ENCODE measurements at places on chromosomes 2 and 18.

- DNase-seq = no peak
Observed at GRCh38 chr18:72091369-72091768, 452.8 kb downstream of the CBLN2 start.

GRCh38 chr2:153474407-153474806, 4.2 kb downstream of the RPRM start:
- DNase-seq = no peak

GRCh38 chr2:174593574-174594203, 3.9 kb downstream of the WIPF1 start:
- peak; percentile 57 for DNase-seq

DNA sequence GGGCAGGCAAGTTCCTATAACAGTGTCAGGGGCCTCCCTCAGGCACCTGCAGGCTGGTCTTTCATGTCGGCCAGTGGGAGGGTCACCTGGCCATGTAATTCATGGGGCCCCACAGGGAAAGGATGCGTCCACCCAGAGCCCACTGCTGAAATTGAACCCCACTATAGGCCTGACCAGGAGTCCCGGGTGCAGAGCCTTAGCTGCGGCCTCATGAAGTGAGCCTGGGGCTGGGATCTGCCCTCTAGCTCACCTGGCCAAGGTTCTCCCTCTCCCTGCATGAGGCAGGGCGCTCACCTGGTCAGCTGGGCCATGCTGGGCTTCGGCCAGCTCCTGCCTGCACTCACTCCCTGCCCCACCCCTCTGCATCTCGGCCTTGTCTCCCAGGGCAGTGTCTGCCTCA, 41.1 kb downstream of the C1QL2 start:
- DNase-seq = no peak

- no peak for DNase-seq
Observed at GRCh38 chr2:21500401-21500945, 376.7 kb downstream of the TDRD15 start.

- no peak for DNase-seq
Observed at GRCh38 chr2:26340831-26341230, 5.1 kb upstream of the SELENOI start.

DNA sequence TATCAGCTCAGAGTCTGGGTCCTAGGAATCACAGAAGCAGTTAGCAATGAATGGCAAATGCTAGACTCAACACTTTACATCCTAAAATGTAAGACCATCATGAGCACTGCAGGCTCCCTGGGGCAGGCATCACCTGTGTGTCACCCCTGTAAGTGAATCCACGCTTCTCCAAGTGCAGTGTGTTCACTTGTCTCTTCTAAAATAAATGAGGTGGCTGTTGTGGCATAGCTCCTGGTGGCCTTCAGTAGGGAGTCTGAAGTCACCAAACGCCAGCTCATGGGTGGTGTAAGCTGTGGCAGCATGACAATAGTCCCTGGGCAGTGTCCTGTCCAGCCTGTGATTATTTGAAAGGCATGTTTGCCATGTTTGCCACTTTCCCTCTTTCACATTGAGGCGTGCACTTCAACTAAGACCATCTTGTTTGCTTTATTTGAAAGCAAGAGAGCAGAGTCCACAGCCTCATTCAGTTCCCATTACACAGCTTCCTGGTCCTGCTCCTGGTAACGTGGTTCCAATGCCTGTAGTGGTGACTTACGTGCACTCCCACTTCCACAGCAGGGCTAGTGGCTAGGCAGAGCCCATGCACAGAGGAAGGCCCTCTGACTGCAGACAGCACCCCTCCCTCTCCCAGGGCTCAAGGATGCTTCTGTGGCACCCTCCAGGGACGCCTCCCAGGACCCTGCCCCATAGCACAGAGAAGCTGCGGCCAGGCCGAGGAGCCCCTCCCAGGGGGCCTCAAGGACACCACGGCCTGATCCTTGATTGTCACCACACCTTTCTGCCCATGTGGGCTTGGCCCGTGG, 24.3 kb downstream of the COA5 start:
- DNase-seq = no peak

GRCh38 chr2:190791976-190792575, 88.5 kb upstream of the GLS start:
- DNase-seq = no peak

DNA sequence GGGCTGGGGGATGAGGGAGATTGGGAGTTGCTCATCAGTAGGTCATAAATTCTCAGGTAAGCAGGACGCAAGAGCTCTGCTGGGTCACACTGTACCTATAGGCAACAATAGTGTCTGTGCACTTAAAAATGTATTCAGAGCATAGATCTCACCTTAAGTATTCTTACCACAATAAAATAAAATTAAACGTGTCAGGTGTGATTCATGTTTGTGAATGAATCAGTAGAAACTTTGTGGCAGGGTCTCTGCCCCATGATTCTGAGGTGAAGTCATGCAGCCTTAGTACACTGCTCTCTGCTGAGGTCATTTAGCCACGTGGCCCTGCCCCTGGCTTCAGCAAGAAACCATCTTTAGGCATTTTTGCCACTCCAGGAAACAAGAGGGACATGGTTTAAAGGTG, 253.8 kb downstream of the FBXO15 start:
- DNase-seq = no peak

DNA sequence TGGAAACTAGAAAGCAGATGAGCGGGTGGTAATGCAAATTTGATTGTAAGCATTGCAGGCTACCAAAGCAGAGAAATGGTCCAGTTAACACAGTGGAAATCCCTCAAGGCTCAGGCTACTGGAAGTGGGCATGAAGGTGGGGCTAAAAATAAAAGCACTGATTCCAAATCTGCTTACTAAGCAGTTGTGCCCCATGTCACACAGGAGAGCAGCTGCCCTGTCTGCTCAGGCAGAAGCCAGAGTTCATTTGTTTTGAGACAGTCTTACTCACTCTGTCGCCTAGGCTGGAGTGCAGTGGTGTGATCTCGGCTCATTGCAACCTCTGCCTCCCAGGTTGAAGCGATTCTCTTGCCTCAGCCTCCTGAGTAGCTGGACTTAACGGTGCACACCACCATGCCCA, 42.5 kb upstream of the TSPYL6 start:
- no peak for DNase-seq

- no peak for DNase-seq
Observed at GRCh38 chr2:146376511-146377064, 1468.2 kb upstream of the ACVR2A start.

- DNase-seq = no peak
Observed at GRCh38 chr18:65753520-65753919, 2.7 kb downstream of the CDH7 start.

GRCh38 chr2:239928391-239929350, 96.5 kb downstream of the NDUFA10 start:
- DNase-seq = no peak

DNA sequence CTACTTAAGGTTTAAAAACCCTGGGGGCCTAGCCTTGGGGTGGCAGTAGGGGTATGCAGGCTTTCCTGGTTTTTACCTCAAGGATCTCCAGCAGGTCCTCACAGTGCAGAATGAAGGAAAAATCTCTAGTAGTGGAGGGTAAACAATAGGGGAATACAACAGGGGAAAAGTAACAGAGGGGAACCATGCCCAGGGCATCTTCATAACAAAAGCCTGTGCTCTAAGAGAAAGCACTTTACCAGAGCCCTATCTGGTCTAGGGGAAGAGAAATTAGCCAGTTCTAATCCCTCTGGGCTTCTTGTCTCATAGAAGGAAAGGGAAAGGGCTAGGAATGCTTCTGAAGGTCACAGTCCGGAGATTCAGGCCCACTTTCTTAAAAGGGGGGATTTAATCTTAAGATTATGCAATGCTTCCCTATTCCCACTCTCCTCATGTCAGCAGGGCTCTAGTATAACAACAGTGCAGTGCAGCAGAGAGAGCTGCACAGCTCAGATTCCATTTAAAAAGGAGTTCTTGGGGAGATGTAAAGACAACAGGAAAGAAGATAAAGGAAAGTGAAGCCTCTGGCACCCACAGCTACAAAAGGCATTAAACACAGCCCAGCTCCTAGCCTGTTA, 149.0 kb upstream of the CYP1B1 start:
- no peak for DNase-seq

DNA sequence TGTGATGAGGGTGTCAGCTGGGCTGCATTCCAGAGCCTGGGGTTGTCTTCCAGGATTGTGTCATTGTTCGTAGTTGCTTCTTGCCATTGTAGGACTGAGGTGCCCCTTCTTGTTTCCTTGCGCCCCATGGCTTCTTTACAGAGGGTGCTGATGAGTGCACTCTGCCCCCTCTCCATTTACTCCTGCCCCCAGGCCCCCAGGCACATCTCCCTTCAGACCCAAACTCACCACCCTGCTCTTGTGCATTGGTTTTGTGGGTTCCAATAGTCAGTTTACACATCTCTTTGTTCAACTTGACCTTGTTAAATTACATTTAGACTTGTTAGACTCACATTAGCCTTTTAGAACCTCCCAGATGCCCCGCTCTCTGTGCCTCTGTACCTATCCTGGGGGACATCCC, 33.1 kb downstream of the HJURP start:
- no peak for DNase-seq

GRCh38 chr18:61086657-61087056, 246.6 kb upstream of the CDH20 start:
- DNase-seq = no peak

DNA sequence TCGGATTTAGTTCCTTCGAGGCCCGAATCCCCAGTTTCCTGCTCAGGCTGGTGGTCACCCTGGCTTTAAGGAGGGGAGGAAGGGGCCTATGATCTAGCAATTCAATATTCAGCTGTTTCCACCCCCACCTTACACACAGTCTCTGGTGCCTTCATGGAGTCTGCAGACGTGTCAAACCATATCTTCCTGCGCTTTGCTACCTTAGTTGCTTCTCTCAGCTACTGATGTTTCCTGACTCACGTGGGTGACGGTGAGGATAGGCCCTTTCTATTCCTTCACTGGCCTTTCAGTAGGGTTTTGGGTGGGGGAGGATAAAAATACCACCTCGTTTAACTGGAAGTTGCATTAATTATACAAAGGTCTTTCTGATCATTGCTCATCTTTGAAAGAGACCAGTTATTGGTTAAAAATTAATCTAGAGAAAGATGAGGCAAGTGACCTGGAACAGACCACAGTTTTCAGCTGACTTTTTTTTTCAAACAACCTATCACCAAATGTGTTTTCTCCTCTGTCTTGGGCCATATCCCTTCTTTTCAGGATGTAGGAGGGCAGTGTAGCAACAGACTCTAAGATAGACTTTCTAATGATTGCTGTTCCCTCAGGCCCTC, 49.7 kb downstream of the SH2D6 start:
- no peak for DNase-seq

GRCh38 chr2:191954451-191954850, 107.6 kb upstream of the CAVIN2 start:
- DNase-seq = no peak

GRCh38 chr2:62293490-62294271, 97.8 kb downstream of the B3GNT2 start:
- DNase-seq = no peak

DNA sequence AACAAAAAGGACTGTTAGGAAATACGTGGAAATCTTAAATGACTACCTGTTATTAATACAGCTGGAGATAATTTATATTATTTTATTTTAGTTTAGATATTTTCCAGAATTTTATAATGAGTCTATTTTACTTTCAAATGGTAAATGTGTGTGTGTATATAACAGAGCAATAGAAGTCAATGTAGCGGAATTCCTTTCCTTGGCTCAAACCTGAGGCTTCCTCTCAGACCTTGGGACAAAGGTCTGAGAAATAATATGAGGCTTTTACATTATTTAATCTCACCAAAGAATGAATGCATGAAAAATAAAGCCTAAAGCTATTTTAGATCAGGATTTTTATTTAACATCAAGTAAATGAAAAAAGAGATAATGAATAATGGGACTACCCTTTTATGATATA, 65.7 kb downstream of the SLC8A1 start:
- no peak for DNase-seq

DNA sequence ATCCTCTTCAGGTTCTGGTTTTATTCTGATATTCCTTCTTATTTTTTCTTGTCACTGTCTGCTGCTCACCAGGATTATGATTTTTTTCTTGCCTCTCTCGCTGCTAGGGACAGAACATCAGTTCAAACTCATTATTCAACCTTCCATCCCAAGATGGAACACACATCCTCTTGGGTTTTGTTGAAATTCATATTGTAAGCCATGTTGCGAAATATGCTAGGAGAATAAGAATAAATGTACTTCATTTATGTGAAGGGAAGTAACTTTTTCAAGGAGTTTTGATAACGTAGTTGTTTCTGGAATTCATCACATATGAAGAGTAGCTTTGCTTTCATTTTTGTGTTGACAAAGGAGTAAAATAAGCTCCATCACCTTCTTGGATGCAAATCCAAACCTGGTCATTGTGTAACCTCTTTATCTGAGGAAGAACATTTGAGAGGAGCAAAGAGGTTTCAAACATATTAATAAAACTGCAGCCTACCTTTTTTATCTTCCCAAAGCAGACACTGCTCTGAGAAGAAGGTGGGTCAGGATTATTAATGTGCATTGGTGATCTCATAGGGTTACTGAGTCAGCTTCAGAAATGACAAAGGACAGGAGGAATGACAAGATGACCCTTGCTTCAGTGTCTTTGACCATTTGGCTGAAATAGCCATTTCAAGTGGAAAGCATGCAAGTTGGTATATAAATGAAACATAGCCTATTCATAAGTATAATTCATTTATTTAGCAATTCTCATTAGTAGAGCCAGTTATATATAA, 280.0 kb downstream of the GULP1 start:
- DNase-seq = no peak

- no peak for DNase-seq
Observed at GRCh38 chr2:189088591-189089205, 90.9 kb downstream of the COL5A2 start.

GRCh38 chr2:95004287-95004686, 21.2 kb upstream of the MAL start:
- DNase-seq = no peak

DNA sequence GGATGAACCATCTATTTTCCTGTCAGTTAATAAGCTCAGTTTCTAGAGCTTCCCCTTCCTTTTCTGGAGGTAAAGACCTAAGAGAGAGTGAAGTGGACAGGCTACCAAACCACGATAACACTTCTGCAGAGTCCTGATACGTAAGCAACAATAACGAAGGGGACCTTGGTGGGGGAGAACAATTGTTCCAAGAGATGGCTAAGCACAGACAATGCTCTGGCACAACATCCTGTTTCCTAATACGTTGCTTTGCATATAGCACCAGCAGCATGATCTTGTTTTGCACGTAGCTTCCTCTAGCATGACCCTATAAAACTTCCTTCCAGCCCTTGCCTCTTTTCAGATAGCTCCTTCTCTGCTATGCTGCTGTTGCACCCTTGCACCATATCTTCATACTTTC, 247.3 kb downstream of the RAD51AP2 start:
- no peak for DNase-seq

DNA sequence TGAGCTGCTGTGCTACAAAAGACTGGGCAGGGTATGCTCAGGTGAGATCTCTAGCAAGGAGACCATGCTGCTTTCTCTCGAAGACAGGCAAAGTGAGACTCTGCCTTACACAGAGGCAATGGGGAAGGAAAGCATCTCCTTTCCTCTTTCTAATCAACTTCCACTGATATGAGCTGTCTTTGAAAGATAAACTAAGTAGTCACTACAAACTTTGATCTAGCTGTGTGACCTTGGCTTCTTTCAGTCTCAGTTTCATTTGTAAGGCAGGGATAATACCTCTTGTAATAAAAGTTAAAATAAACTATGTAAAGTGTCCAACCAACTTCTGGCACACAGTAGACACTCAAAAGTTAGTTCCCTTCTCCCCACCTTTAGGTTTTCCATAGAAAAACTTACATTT, 7.5 kb downstream of the CCDC93 start:
- no peak for DNase-seq

- DNase-seq = no peak
Observed at GRCh38 chr18:22063102-22063501, 106.3 kb upstream of the GATA6 start.

GRCh38 chr2:29270701-29271121, 155.5 kb downstream of the CLIP4 start:
- DNase-seq = no peak

- DNase-seq = no peak
Observed at GRCh38 chr18:49127471-49128190, 176.9 kb upstream of the SMAD7 start.

Measured in GM20000 (cell line).